Epithelial cell of proximal tubule (primary cell): ENCODE measurements at places on chromosomes 6 and 20. TPM values are rescaled to one million over a fixed set of nuclear protein-coding genes. Genes with fewer than 3 reads are reported as not detected.

DNA sequence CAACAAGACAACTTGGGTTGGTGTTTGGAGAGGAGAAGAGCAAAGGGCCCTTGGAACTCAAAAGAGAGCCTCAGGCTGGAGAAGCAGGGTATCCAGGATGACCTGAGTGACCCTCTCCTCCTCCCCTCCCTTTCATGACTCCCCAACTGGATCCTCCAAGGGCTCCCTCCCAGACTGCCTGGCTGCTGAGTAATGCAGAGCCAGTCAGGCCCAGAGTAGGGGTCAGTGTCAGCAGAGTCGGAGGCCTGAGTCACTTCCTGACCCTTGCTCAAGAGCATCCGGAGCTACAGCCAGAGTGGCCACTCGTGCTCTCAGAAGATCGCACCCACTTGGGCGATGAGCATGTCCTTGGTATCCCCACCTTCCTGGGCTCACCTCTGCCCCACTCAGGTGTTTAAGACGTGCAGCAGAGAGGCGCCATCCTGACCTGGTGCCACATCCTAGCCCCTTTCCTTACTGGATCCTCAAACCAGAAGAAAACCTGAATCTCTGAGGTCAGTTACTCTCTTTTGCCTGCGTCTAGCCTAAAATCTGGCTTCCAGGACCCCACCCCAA, 2.8 kb upstream of the MAPK13 start:
- no peak for DNase-seq

The TTK gene
- 41.5 and 44.7 TPM in 2 replicates for total RNA-seq

- DNase-seq, result no peak
Observed at GRCh38 chr6:146770965-146771735, 172.4 kb downstream of the ADGB start.

DNA sequence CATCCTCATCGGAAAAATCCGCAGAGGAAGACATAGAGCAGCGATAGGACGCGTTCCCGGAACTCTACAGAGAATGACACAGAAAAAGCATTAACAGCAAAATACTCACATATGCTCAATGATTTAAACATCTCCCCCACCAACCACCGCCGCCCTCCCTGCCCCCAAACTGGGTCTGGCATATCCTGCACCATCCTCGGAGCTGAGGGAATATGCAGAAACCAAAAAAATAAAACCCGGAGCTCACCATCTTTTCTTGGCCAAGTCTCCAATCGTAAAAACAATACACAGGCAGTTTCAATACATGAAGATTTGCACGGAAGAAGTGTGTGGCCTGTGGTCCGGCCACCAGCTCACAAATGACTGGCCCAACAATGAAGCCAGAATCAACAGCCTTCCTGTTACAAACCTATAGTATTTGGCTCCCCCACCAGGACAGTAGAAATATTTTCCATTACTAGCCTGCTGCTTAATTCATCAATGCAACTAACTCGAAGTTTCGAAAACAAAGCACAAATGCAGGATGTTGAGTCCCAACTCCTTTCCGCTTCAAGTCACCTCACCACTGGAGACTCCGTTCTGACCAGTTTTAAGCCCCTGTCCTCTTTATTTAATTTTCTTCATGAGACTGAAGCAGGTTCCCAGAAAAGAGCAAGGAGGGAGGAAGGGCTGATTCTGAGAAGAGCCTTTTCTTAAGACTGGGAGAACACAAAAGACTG, 103.2 kb upstream of the BEND6 start:
- no peak for DNase-seq

- DNase-seq, result no peak
Observed at GRCh38 chr20:46698788-46699187, 9.5 kb upstream of the TP53RK start.

- no peak for DNase-seq
Observed at GRCh38 chr6:110277100-110277665, 81.0 kb downstream of the METTL24 start.

GRCh38 chr20:61531553-61532345, 279.7 kb downstream of the CDH4 start:
- no peak for DNase-seq
